ENCODE measurements at places on chromosomes 3 and 15.
A peak's percentile ranks its signal among the peaks of the same experiment; 100 is the strongest.

DNA sequence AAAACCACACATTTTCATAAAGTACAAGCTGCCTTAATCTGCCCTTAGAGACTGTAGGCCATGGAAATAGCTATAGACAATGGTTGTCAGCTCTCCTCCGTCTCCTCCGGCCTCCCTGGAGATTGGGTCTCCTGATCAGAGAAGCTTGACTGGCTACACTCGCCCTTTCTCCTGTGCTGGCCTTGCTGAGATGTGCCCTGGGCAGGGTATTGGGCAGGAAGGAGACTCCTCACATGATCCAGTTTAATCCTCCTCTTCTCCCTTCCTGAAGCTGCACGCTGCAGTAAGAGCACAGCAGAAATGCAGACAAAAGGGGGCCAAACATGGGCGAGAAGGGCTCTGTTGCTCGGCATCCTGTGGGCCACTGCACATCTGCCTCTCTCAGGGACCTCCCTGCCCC is at the start of gene SLC24A5:
Gene SLC24A5, plus strand, starts transcription at position 246 of the 400 bp plus-strand sequence. Its CDS starts 55 bp downstream, at position 301.
- no peak for DNase-seq

DNA sequence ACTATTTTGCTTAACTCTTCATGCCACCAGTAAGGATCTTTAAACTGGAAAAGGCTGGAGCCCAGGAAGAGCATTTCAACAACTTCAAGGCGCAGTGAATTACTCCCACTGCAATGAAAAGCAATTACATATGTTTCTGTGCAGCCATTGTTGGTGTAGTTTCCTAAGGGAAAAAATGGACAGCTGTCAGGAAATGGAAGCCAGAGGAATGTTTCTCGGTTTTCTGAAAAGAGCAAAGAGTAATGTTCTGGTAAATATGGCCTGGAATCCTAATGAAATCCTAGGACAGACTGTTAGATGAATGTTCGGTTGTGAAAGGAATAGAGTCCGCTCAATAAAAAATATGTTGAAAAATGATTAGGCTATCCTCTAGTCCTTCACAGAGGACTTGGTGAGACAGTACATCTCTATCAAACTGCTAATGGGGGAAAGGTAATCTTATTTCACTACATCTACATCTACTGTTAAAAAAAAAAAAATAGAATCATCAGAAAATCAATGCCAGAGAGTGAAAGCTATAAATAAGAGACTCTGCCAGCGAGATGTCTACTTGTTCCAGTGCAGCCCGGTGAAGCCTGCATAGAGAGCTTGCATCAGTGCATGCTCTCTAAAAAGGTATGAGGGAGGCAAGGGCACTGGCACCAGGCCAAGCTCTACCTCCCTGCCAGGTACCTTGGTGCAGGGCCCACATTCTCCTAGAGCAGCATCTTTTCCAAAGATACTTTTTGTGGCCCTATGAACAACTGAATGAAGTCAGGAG is 68.2 kb upstream of the TJP1 start:
- no peak for DNase-seq

DNA sequence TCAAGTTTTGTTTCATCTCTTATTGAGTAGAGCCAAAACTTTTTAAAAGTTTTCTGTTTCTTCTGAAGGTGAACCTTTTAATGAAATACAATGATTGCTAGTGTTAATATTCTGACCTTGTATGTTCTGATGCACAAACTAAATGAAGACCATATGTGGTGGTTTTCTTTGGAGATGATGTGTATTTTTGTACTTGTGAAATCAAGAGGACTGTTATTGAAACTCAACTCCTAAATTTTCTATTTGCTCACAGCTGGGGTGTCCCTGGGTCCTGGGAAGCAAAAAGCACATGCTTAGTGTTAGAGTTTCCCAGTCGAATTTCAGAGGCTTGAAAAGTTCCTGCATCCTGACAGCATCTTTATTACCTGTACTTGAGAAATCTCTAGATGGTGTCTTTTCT is 1185.8 kb upstream of the ALCAM start:
- DNase-seq = no peak

DNA sequence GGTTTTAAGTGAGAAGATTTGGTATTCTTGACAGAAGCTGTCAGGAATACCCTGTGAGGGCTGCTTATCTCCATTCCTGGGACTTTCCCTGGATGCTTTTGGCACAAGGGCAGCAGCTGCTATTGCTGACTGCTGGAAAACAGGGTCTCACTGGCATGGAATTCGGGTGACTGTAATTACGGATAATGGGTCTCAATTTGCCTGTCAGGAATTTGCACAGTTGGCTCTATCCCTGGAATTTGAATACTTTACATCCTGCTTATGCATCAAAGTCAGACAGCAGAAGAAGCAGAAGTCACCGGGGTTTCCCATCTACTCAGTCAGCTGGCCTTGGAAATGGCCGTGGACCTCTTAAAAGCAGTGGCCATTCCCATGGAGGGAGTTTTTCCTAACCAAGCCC is 25.9 kb upstream of the AKAP13 start:
- peak; percentile 84 for DNase-seq

GRCh38 chr3:50525191-50525910 is 21.9 kb upstream of the CACNA2D2 start:
- no peak for DNase-seq

DNA sequence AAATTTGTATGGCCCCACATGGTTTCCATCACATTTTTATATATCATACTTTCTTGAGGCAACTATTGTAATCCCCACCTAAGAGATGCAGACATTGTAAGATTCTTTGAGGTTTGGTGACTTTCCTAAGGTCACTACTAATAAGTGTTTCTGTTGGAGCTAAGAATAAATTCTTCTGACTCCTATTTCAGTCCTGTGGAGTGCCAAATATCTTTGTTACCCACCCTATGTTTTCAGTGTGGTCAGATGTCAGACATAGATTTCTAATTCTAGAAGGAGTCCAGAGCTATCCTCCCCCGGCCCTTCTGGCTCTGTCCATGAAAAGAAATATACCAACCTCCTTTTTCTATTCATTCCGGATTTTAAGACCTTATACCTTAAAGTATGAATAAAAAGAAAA is 46.2 kb upstream of the FILIP1L start:
- peak; percentile 41 for DNase-seq

DNA sequence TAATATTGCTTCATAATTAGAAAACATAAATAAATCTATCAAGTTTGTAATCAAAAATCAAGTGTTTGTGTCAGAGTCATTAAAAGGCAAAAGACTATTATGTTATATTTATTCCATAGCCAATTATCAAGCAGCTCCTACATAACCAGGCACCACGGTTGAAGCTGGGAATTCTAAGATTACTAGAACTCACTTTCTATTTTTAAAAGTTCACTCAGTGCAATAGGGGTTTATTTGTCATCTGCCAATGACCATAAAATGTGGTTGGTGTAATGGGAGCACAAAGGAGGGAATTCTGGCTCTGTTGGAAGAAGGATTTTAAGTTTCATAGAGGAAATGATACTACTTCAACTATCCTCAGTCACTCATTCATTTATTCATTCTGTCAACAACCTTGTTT is 57.7 kb downstream of the TRIM69 start:
- DNase-seq = no peak

- DNase-seq = no peak
These were observed 198.6 kb downstream of the KLF13 start for GRCh38 chr15:31525185-31525695.

DNA sequence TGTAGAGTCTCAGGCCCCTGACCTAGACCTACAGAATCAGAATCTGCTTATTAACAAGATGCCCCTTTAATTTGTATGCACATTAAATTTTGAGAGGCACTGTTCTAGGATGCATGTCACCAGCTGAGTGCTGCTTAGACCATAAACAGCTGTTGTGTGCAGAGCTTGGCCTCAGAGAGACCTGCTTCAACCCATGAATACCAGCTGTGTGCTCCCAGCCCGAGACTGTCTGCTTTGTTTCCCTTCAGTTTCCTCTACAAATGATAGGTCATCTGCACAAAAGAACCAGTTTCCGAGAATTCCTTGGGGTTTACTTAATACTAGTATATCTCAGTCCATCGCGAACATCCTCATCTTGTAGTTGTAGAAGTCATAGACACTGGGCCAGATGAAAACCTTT is 158.5 kb upstream of the PFN2 start:
- DNase-seq = no peak

DNA sequence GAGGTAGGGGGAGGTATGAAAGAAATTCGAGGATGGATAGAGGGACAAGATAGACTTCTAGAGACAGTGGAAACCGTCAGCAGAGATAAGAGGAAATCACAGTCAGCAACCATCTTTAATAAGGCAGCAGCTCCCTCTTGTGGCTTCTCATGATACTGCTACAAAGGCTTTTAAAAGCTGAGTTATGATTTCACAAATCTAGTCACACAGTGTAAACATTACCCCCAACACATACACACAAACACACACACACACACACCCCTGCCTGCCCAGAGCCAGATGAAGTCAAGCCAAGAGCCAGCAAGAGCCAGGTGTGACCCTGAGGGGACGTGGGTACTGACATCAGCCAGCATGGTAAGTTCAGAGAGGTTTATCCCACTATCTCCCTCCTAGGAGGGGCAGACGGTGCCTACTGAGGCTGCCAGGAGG is 18.9 kb upstream of the TGM5 start:
- peak; percentile 67 for DNase-seq

DNA sequence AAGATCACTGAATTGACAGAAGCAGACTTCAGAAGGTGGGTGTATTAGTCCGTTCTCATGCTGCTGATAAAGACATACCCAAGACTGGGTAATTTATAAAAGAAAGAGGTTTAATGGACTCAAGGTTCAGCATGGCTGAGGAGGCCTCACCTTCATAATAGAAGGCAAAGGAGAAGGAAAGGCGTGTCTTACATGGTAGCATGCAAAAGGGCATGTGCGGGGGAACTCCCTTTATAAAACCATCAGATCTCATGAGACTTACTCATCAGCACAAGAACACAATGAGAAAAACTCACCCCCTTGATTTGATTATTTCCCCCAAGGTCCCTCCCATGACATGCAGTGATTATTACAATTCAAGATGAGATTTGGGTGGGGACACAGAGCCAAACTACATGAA is 416.3 kb upstream of the EPHA3 start:
- no peak for DNase-seq

- DNase-seq = no peak
These were observed 23.4 kb downstream of the PXK start for GRCh38 chr3:58356054-58356453.

GRCh38 chr3:55066551-55067047 is 138.7 kb upstream of the LRTM1 start:
- peak; percentile 21 for DNase-seq

DNA sequence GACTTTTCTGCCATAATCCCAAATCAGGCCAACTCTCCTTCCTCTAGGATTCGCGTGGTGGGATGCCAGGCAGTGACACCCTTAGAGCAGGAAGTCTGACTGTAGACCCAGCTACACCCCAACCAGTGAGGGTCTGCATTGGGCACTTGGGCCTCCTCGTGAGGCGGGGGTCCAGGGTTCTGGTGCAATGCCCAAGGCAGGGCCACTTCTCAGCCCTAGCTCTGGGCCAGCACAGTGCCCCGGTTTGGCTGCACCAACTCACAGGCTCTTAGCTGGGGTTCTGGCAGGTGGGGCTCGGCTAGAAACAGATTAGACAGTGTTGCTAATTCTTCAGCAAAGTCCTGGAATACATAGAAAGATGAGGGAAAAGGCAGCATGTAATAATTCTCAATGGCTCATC is 12.7 kb downstream of the CDAN1 start:
- no peak for DNase-seq

GRCh38 chr3:40873934-40874699 is 325.2 kb upstream of the CTNNB1 start:
- DNase-seq = no peak

GRCh38 chr15:94070356-94071295 is 160.7 kb upstream of the MCTP2 start:
- DNase-seq = peak; percentile 75

DNA sequence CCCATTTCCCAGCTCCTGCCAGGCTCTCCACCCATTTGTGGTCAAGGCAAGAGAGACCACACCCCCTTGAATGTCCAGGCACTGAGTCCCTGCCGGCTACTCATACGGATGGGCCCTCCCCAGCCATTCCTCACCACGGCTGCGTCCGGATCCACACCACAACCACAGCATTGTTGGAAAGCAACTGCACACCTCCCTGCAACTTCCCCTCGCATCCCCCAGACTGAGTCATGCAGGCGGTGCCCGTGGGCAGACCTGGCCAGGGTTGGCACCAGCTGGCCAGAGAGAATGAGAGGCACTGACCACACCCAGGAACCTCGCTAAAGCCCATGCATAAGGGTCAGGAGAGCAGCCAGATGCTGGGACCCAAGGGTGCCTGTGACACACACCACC is 30.5 kb downstream of the LOXL1 start:
- peak; percentile 93 for DNase-seq
